Right lobe of liver (tissue), 6 donors: ENCODE measurements at places on chromosomes 4 and X. TPM values are rescaled to one million over a fixed set of nuclear protein-coding genes. Genes with fewer than 3 reads are reported as not detected.
A peak's percentile ranks its signal among the peaks of the same experiment; 100 is the strongest.

Gene NHSL2
- total RNA-seq, result 0.81 TPM

Gene GAGE12H
- total RNA-seq, result not detected

Gene OCRL
- 8.3 TPM for total RNA-seq

Gene PPAT
- 4.4 TPM for total RNA-seq

Gene DMRTC1
- total RNA-seq, result not detected

GRCh38 chr4:168881781-168882420, 128.2 kb downstream of the CBR4 start:
- DNase-seq, result no peak

GRCh38 chr4:41015016-41015675, 199.2 kb downstream of the APBB2 start:
- no peak for DNase-seq

GRCh38 chrX:138925330-138925729, 213.8 kb upstream of the FGF13 start:
- no peak for DNase-seq

DNA sequence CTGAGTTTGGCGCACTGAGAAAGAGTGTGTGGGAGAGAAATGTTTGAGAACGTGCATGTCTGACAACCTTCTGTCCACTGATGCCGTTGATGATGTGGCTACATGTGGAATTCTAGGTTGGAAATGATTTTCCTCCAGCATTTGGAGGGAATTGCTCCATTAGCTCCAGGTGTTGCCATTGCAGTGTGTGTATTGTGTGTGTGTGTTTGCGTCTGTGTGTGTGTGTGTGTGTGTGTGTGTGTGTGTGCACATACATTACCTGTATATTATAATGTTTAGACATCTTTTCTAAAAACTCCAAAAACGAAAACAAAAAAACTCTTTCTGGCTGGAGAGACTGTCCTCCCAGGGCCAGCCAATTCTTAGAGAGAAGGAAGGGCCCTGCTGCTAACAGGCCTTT, 18.2 kb upstream of the MECP2 start:
- DNase-seq, result no peak

- no peak for DNase-seq
Measured at GRCh38 chr4:21991050-21991449, 42.5 kb upstream of the KCNIP4 start.

DNA sequence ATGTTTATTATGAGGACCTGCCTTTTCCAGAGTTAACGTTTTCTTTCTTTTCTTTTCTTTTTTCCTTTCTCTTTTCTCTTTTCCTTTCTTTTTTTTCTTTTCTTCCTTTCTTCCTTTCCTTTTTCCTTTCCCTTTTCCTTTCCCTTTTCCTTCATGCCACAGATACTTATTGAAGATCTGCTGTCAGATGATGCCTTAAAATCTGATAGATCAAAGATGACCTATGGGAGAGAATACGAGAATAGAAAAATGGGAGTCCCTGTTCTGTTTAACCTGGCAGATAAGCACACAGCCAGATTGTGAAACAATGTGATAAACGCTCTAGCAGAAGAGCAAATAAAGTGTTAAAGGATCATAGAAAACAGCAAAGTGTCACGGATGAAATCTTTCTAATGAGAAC, 38.9 kb downstream of the AFF1 start:
- no peak for DNase-seq

DNA sequence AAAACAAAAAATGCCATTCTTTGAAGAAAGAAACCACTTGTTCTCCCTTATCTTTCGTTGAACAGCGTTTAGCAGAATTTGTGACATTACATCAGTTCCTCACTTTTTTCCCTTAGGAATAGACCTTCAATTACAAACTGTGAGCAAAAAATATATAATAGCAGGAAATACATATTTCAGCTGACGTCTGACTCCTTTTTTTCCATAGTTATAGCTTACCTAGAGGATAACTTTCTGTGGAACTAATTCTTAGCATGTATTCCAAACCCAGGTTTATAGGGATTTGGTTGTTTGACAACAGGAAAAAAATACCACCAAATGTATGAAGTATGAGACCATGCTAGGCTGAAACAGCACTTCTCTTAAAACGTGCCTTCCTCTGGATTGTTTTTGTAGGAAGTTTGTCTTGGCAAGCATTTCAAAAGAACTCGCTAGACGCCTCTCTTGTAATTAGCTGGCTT, 2.0 kb upstream of the LIMCH1 start:
- no peak for DNase-seq

DNA sequence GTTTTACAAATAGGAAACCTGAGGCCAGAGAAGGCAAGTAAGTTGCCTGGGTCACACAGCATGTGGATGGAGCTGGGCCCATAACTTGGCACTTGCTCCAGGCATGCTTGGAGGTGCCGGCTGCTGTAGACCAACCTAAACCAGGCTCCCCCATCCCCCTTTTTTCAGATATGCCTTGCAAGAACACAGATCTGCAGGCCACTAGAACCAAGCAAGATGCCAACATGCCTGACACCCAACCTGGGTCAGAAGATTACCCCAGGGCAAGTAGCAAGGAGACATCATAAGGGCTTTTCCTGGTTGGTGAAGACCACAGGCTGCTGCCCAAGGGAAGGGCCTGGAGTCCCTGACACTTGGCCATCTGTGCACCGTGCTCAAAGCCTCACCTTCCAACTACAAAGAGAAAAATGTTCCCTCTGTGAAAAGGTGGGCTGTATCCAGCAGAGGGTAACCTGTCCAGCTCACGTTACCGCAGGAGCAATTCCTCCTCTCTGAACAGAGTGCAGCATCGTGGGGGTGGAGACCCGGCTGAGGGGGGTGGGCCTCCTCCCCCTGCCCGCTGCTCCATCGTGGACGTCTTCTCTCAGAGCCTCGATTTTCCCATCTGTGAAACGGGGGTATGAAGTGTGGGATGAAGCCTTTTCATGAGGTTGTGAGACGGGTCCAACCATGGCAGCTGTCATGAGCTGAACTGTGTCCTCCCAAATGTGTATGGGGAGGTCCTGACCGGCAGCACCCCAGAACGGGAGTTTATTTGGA, 23.0 kb downstream of the HMX1 start:
- DNase-seq, result no peak

GRCh38 chrX:120790118-120790517, 85.5 kb downstream of the CT47B1 start:
- no peak for DNase-seq

GRCh38 chrX:24838629-24839028, 144.9 kb downstream of the POLA1 start:
- no peak for DNase-seq

DNA sequence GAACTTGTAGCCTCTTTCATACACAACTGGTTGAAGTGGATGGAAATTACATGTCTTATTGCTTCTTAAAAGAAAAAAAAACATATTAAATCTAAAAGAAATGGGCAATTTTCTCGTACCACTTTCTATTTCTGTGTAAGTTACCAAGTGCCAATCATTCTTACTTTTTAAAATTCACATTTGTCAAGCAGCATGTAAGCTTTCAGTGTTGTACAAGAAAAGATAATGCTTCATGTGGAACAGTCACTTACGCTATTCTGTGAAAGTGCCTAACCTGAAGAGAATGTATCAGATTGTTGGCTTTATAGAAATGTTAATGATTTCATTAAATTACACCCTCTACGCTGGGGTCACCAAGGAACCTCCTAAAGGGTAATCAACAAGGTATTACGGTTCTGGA, 4.4 kb upstream of the DCTD start:
- DNase-seq, result no peak

DNA sequence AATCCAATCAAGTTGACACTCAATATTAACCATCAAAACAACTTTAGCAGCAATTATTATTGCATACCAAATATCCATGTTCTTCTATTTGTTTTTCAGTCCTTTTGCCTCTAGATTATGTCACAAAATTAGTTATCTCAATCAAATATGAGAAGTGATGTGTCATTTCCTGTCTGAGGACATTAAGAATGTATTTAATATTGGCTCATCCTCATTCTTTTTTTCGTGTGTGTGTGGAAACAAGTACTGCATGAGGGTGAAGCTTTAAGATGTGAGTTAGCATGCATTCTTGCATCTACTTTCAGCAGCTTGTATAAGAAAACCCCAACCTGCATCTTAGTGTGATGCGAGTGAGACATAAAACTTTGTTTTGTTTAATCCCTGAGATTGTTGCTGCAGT, 301.4 kb downstream of the GRIA2 start:
- DNase-seq, result no peak

DNA sequence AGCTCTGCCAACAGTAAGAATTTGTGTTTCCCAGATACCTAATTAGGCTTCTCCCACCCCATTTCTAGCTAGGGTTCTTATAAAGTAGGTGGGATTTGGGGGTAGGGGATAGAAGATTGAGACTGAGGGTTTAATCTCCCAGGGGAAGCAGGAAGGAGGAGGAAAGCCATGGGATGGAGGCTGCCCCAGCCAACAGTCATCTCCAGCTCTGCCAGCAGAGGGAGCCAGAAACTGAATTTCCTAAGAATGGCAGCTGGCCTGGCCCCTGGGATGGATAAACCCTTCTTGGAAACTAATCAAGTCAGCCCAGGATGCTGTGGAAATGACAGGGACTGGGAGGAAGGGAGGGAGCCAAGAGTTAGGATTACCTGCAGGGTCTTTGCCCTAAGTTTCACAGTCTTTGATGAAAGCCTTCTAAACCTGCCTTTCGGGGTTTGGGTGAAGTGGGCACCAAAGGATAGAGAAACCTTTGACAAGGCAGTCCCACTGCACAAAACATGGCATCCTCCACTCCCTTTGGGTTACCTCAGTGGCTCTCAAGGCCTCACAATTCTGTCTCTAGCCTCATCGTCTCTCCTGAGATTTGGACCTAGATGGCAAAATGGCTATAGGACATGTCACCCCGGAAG, 6.7 kb upstream of the ERCC6L start:
- peak; percentile 48 for DNase-seq

DNA sequence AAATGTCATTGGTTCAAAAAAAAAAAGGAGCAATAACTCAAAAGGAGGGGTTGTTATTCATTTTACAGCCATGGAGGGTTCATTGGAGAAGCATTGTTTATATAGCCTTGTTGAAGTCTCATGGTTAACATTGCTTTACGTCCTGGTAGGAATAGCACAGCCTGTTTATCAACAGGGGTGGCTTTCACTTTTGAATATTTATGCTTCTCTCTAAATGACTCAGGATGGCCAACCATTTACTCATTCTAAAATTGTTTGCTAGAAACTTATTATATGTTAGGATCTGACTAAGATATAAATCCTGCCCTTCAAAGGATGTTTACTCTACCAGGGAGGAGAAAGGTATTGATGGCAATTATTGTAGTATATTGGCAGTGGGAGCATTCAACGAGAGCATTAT, 534.1 kb upstream of the GALNTL6 start:
- no peak for DNase-seq

GRCh38 chr4:82430964-82431745, 765 bp downstream of the ENOPH1 start:
- peak; percentile 47 for DNase-seq

- no peak for DNase-seq
Measured at GRCh38 chrX:50691820-50692219, 122.2 kb downstream of the SHROOM4 start.

DNA sequence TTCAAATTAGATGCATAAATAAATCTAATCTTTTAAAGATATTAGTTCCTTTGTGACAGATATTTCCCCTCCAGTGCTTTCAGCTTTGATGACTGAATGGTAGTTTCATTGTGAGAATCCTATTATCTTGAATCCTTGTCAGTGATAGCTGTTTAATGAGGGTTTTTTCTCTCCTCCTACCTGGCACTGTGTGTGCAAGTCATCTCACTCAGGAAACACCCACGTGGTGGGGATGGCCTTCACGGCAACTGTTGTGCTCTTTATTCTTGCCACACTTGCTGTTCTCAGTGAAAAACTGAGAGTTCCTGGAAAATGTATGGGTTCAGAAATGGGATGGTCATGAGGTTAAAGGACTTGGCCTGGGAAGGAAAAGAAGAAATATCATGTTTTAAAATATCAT, 129.9 kb downstream of the SPRY1 start:
- no peak for DNase-seq

DNA sequence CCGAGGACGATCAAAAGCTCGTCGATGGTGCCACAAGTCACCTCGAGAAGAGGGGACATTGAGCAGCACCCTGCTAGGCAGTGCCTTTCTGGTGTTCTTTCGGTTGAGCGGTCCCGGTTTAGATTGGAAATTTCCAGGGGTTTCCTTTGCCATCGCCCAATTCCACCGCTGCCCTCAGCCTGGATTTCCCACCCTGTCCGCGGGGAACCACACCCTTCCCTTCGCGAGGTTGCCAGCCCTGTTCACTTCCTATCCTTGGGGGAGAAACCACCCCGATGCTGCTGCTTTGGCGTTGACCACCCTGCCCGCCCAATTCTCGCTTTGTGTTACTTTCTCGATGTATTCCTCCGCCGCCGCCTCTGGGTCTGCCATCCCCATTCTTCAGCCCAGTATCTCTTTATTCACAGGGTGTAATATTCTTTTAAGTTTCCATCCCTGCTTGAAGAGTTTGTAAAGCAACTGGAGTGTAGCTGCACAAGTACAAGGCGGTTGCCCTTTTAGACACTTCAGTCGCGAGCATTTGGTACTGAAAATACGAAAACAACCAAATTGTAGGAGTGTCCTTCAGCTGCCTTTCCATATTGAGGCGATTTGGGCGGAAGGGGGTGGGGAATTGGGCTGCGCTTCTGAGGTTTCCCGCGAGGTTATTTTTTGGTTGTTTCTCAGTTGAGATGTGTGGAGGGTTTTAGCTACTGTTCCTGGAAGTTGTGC, 1.1 kb downstream of the OGT start:
- DNase-seq, result peak; percentile 56

GRCh38 chrX:11770320-11770719, 12.3 kb downstream of the MSL3 start:
- DNase-seq, result no peak

DNA sequence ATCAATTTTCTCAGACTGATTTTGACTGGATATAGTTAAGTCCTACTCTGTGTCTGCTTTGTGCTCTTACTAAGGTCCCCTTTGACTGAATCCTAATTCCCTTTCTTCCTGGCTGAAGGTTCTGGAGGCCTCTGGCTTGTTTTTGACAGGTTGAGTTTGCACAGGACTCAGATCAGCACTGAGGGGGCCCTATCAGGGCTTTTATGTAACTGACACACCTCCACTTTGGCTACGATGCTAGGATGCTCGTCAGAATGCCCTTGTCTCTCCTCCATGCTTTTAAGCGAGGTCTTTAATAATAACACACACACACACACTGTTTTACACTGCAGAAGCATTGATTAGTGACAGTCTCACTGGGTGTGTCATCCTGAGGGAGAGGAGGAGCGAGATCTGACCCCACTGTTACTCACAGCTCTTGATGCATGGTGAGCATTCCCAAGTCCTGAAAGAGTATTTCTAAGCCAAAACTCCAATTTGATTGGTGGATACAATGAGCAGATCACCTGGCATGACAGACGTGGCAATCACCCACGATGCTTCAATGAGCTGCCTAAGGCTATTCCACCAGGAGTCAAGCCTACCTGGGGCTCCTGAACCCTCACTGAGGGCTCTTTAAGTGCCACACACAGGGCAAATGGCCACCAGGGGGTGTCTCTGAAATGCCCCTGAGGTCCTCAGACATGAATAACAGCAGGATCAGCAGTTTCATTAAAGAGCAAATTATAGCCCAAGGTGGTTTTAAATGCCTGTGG, 130.4 kb upstream of the CPEB2 start:
- DNase-seq, result no peak
